ENCODE measurements at places on chromosomes 3 and 15.

DNA sequence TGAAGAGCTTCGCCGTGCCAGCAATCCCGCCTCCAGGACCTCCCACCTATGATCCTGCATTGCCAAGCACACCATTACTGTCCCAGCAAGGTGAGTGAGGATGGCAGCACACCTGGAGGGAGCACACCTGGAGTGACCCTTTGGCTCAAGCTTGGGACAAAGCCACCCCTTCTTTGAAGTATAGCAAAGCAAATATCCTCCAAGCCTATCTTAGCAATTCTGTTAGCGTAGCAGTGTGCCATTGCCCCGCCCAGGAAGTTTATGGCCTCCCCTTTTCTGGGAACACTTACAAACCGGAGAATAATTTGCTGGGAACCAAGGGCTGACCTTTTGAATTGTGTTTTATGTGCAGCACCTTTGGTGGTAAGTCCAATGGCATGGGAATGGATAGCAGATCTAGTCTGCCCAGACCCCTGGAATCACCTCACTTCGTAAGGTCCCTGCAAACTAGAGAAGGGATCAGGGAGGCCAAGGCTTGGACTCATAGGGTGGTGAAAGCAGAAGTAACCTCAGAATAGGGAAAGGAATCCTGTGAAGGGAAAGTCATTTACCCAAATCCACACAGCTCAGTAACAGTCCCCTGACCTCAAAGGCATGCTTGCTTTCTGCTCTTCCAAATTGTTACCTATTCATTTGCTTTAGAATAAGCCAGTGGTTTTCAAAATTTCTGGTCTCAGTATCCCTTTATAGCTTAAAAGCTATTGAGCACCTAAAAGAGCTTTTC is 70.1 kb downstream of the HCN4 start:
- DNase-seq: no peak
- no peak overlapping the region for H3K27ac ChIP-seq
- no peaks in the 10 kb centered on the region for H3K27me3 ChIP-seq

- H3K4me1 ChIP-seq: no peaks in the 10 kb centered on the region
- H3K27ac ChIP-seq: no peak overlapping the region
- no peaks in the 10 kb centered on the region for H3K36me3 ChIP-seq
- no peak for DNase-seq
- peaks cover 4% of the 10 kb centered on the region for H3K27me3 ChIP-seq
- no peak overlapping the region for H3K4me3 ChIP-seq
These were observed 14.9 kb downstream of the RTP1 start for GRCh38 chr3:187212196-187212545.

DNA sequence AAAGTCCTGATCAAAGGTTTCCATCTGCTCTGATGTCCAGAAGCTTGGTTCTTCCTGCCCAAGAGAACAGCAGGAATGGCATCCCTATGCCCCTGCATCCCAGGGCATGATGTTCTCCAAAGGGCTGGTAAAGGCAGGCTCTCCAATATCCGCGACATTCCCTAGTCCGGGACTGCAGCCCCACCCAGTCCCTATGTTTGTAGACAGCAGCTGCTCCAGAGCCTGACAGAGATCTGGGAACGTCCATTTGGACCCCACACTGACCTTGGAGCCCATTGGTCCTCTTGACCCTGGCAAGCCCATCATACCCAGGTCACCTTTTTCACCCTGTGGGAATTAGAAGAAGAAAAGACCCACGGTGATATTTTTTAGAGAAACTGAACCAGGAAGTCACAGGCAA is 46.3 kb downstream of the COLQ start:
- H3K36me3 ChIP-seq: no peaks in the 10 kb centered on the region
- no peak overlapping the region for H3K27ac ChIP-seq
- H3K4me1 ChIP-seq: peaks cover 11% of the 10 kb centered on the region
- H3K27me3 ChIP-seq: no peaks in the 10 kb centered on the region

DNA sequence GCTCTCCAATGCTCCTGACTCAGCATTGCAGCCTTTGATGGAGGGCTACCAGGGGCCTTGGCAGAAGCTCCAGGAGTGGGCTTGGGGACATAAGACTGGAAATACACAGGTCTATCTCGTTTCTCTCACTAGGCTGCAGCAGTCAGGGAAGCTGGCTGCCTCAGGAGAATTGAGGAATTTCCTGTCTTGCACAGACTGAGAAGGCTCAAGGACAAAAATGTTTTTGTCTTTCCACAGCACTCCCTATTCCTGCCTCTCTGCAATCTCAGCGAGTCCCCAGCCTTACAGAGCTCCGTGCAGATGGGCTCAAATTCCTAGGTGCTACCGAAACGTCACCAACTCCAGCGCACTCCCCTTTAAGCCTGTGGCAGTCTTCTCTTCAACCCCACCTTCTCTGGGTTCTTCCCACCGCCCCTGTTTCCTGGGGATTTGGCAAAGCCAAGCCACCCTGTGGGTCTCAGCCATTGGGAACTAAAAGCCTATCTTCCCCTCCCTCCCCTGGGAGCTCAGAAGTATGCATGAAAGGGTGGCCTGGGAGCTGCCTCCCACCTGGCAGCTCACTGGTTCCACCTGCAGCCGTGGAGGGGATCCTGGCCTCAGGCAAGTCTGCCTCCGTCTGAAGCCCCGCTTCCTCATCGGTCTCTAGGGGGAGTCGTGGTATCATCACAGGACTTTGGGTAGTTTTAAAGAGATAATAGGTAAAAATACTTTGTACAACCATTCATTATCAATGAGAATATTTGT is 322.6 kb upstream of the FRG2C start:
- no peaks in the 10 kb centered on the region for H3K36me3 ChIP-seq
- no peak overlapping the region for H3K27ac ChIP-seq
- no peak for DNase-seq

GRCh38 chr3:25046911-25047771 is 380.9 kb upstream of the RARB start:
- H3K27ac ChIP-seq: no peak overlapping the region
- H3K4me3 ChIP-seq: no peak overlapping the region
- H3K27me3 ChIP-seq: no peaks in the 10 kb centered on the region
- no peak for DNase-seq

GRCh38 chr3:172107403-172107802 is 68.0 kb downstream of the FNDC3B start:
- no peak overlapping the region for H3K27ac ChIP-seq
- H3K4me3 ChIP-seq: peak overlapping the region; percentile 20
- peaks cover 64% of the 10 kb centered on the region for H3K4me1 ChIP-seq
- no peaks in the 10 kb centered on the region for H3K27me3 ChIP-seq
- peak; percentile 84 for DNase-seq

DNA sequence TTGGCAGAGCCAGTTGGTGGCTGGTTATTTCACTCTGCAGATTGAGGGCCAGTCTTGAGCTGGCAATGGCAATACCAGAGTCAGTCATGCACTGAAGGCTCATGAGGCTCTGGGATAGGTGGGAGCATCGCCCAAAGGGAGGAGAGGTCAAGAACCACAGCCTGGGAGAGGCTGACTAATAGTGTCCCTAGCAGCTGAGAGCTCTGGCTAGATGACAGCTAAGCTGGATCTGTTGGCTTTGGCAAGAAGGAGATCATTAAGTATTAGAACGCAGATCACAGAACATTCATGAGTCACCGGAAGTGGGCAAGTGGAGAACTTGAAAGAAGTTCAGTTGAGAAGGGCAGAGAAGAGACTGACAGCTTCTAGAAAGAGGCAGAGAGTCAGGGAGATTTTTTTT is 521.1 kb downstream of the NR2F2 start:
- H3K4me3 ChIP-seq: no peak overlapping the region
- DNase-seq: no peak
- no peaks in the 10 kb centered on the region for H3K27me3 ChIP-seq
- H3K36me3 ChIP-seq: no peaks in the 10 kb centered on the region

DNA sequence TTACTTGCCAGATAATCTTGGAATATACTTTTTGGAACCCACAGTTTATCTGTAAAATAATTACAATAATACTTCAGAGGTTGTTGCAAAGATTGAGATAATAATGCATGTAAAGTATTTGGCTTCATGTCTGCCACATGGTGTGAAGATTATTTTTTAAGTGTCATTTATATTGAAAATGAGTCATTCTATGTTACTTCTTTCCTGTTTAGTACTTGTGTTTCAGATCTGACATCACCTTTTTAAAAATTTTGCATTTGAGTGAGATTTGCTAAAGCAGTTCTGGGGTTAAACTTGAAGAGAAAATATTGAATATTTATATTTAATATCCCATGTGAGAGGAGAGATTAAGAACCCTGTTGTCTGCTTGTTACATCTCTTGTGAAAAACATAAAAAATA is 31.2 kb downstream of the IQGAP1 start:
- H3K36me3 ChIP-seq: no peaks in the 10 kb centered on the region
- peaks cover 35% of the 10 kb centered on the region for H3K27me3 ChIP-seq
- no peak for DNase-seq
- no peak overlapping the region for H3K27ac ChIP-seq
- H3K4me1 ChIP-seq: no peaks in the 10 kb centered on the region

- no peaks in the 10 kb centered on the region for H3K36me3 ChIP-seq
- no peak overlapping the region for H3K4me3 ChIP-seq
- no peaks in the 10 kb centered on the region for H3K4me1 ChIP-seq
- no peak for DNase-seq
- no peaks in the 10 kb centered on the region for H3K27me3 ChIP-seq
- H3K27ac ChIP-seq: no peak overlapping the region
These were observed 7.6 kb downstream of the SLC9A9 start for GRCh38 chr3:143840636-143841035.

DNA sequence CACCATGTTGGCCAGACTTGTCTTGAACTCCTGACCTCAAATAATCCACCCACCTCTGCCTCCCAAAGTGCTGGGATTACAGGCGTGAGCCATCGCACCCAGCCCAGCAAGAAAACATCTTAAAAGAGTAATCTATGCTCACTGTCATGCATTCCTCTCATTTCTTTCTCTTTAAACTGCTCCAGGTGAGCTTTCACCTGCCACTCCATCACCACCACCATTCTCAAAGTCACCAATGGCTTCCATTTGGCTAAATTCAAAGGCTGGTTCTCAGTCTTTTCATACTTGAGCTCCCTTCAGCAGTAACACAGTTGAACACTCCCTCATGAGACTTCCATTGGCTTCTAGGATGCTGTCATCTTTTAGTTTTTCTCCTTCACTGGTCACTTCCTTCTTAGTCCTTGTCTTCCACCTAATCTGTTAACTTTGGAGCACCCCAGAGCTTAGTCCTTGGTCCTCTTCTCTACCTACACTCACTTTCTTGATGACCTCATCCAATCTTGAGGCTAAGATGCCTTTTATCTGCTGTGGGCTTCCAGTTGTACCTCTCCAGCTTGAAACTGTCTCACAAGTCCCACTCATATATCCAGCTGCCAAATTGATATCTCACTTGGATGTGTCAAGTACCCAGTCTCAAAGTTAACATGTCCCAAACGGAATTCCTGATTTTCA is 27.0 kb upstream of the ESYT3 start:
- no peaks in the 10 kb centered on the region for H3K27me3 ChIP-seq
- no peak overlapping the region for H3K27ac ChIP-seq
- no peak overlapping the region for H3K4me3 ChIP-seq
- DNase-seq: no peak
- no peaks in the 10 kb centered on the region for H3K4me1 ChIP-seq
- no peaks in the 10 kb centered on the region for H3K36me3 ChIP-seq

GRCh38 chr15:31494786-31495185 is 168.2 kb downstream of the KLF13 start:
- H3K4me3 ChIP-seq: no peak overlapping the region
- no peak overlapping the region for H3K27ac ChIP-seq
- no peaks in the 10 kb centered on the region for H3K36me3 ChIP-seq
- H3K27me3 ChIP-seq: peaks cover 10% of the 10 kb centered on the region

GRCh38 chr3:150293401-150294001 is 114.6 kb upstream of the TSC22D2 start:
- no peaks in the 10 kb centered on the region for H3K36me3 ChIP-seq
- H3K27me3 ChIP-seq: no peaks in the 10 kb centered on the region
- no peak overlapping the region for H3K4me3 ChIP-seq
- no peaks in the 10 kb centered on the region for H3K4me1 ChIP-seq
- H3K27ac ChIP-seq: no peak overlapping the region

DNA sequence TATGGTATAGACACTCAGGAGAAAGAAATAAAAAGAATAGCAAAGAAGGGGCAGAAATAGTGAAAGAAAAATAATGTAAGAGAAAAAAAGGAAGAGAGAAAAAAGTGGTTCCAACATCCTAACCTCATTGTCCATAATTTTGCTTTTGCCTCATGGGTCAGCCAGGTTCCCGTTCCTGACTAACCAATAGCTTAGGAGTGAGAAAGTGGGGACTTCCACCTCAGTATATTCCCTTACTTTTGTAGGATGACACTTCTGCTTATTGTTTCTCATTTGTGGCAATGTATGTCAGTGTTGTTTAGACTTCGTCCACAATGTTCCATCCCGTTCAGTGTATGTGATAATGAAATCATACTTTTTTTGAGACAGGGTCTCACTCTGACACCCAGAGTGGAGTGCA is 9.3 kb upstream of the SLC12A8 start:
- H3K4me3 ChIP-seq: no peak overlapping the region
- H3K36me3 ChIP-seq: peaks cover under 1% of the 10 kb centered on the region
- no peak overlapping the region for H3K27ac ChIP-seq

DNA sequence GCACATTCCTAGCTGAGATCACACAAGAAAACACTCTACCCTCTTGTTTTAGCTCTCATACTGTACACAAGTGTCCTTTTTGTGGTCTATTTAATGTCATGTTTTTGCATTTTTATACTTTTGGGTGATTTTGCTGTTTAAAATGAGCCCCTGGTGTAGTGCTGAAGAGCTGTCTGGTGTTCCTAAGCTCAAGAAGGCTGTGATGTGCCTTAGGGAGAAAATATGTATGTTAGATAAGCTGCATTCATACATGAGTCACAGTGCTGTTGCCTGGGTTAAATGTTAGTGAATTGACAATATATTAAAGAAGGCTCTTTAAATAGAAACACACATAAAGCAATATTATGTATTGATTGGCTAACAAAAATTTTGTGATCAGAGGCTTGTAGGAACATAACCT is 387.4 kb upstream of the C2CD4B start:
- no peak for DNase-seq
- H3K27ac ChIP-seq: no peak overlapping the region
- no peaks in the 10 kb centered on the region for H3K4me1 ChIP-seq
- no peaks in the 10 kb centered on the region for H3K27me3 ChIP-seq
- no peaks in the 10 kb centered on the region for H3K36me3 ChIP-seq

- H3K27ac ChIP-seq: no peak overlapping the region
- H3K4me1 ChIP-seq: peaks cover 22% of the 10 kb centered on the region
- no peak overlapping the region for H3K4me3 ChIP-seq
- no peaks in the 10 kb centered on the region for H3K36me3 ChIP-seq
These were observed 27.8 kb upstream of the ARHGEF3 start for GRCh38 chr3:56829533-56829932.

- no peaks in the 10 kb centered on the region for H3K27me3 ChIP-seq
- DNase-seq: no peak
- H3K4me3 ChIP-seq: no peak overlapping the region
These were observed 23.0 kb upstream of the EPHB1 start for GRCh38 chr3:134772011-134772410.

Measured in common myeloid progenitor, CD34-positive (primary cell).